Activated CD4-positive, alpha-beta T cell treated with anti-CD3 and anti-CD28 coated beads, Interleukin-2, amount 50 U/mL, for 1 hour (primary cell): ENCODE measurements at places on chromosomes 7 and 10.
A peak's percentile ranks its signal among the peaks of the same experiment; 100 is the strongest.

GRCh38 chr10:78143576-78143975 lies 109.9 kb downstream of the RPS24 start:
- DNase-seq: no peak

GRCh38 chr7:12890586-12890985 lies 203.2 kb downstream of the ARL4A start:
- DNase-seq: no peak

DNA sequence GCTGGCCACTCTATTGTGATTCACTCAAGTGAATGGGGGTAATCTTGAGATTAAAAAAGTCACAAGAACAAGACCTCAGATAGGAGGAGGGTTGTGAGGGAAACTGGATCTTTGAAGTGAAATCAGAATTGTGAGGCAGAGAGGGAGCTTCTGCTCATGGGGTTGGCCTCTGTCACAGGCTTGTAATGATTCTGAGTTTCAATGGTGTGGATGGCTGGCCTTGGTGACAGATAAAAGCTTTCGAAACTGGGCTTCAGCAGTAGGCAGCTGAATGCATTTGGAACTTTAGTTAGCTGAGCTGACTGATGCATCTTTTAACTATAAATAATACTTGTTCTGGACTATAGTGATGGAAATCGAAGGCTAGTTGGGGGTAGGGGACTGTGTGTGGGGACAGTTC lies 12.2 kb downstream of the TAS2R60 start:
- DNase-seq: no peak

GRCh38 chr7:98049034-98049433 lies 57.6 kb upstream of the LMTK2 start:
- no peak for DNase-seq

DNA sequence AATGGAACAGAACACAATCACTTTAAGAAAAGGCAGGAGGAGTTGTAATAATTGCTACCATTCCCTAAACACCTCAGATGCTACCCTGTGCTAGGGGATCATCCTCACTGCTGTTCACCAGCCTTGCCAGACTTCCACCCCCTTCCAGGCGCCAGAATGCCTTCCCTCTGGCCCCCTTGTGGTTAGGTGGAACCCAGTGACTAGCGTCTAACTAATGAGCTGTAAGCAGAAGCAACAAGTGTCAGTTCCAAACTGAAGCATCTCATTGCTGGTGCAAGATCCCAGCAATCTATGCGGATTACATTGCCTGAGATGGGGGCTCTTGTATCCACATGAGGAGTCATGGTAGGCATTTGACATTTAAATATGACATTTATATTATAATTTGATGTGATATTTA lies 86.6 kb downstream of the FRMD4A start:
- DNase-seq: no peak

GRCh38 chr10:3480281-3480989 lies 304.6 kb downstream of the KLF6 start:
- no peak for DNase-seq

- DNase-seq: no peak
Measured at GRCh38 chr7:110307776-110308175, 783.2 kb upstream of the LRRN3 start.

DNA sequence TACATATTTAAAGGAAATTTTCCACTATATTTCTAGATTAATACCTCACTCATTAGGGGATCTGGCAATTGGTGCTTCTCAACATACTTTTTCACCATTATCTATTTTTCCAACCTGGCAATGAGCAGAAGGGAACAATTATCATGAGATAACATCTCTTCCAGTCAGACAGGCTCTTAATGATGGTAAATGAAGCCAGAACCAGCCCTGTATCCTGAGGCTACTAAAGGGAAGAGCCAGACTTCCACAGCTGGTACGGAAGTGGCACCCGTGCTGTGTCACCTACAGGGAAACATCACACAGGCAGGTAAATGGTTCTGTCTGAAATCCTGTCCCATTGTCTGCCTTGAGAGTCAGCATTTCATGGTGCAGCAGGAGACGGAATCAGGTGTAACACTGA lies 75.9 kb downstream of the ELMO1 start:
- DNase-seq: no peak

DNA sequence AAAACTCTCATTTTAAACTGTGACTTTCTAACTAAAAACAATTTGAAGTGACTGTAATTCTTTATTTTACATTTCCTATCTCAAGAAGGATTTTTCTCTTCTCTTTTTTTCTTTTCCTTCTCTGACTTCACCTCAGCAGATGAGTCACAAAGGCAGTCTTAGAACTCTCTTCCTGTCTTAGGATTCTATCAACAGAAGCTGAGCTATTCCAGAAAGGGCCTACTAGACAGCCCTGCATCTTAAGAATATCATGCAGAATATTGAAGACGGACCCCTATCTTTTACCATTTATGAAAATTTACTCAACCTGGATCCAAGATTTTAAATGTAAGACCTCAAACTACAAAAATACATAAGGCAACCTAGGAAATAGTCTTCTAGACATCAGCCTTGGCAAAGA lies 365.7 kb upstream of the SEMA3C start:
- no peak for DNase-seq

DNA sequence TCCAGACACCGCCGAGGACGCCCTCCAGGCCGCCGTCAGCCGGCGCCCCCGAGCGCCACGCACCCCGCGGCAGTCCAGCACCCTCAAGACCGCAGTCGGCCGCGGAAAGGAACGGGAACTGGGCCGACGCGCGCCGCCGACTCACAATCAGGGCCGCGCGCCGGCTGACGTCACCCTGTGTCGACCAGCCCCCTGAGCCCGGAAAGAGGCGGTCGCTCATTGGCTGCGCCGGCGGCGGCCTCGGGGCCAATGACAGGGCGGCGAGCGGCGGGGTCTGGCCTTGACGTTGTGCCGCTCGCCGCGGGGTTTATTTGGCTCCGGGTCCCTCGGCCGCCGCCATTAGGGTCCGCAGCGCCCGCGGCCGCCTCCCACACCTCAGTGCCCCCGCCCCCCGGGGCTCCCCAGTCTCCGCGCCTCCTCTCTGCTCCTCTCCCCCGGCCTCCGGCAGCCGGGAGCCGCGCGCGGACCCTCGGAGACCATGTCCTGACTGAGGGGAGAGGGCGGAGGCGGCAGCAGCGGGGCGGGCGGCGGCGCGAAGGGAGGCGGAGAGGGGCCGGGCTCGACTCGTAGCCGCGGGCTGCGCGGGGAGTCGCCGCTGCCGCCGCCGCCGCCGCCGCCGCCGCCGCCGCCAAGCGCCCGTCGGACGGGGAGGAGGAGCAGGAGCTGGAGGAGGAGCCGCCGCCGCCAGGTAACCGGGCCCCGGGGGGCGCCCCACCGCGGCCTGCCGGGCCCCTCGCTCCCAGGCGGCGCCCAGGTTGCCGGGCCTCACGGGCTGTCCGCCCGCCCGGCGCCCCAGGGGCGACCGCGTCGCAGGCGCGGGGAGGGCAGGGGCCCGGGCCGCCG lies 25.1 kb upstream of the ZRANB1 start:
- peak; percentile 98 for DNase-seq

DNA sequence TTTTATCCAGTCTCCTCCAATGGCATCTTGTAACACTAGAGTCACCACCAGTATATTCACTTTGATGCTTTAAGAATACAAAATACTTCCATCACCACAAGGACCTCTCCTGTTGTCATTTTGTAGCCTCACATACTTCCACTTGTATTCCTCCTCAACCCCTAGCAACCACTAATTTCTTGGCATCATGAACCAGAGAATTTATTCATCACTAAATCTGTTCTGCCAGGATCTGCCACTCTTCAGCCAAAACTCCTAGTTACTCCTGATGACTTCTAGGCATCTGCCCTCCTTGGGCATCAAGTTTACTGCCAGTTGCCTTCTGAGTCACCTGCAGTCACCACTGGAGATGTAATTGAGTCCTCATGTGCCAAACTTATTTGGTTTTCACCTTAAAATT lies 906.8 kb downstream of the CNTNAP2 start:
- no peak for DNase-seq

DNA sequence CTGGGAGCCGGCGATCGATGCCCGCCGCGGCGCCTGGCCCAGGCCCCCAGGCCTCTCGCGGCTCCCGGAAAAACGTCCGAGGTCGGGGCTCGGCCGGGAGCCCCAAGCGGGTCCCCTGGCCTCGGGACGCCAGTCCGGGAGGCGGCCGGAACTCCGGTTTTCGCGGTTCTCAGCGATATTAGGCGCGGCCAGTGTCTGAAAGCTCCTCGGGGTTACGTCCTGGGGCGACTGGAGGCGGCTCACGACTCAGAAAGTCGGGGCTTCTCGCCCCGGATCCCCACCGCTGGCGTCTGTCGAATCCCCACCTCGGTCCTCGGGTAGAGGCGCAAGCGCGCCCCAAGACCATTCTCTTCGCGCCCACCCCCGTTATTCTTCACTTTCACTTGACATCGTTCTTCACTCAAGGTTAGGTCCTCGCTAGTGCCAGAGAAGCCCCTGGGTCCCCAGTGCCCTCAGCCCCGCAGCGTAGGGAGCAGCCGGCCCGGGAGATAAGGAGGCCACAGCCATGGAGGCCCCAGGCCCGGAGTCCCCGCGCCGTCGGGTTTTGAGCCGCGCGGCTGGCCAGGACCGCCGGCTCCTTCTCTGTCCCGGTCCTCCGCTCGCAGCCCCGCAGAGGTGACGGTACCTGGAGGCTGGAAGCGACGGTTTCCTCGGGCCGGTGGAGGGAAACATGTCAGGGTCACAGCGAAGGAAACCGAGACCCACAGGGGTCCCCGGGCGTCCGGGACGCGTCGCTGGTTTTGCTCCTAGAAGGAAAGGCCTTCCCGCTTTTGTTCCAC lies 35.2 kb upstream of the EBLN1 start:
- DNase-seq: peak; percentile 44

DNA sequence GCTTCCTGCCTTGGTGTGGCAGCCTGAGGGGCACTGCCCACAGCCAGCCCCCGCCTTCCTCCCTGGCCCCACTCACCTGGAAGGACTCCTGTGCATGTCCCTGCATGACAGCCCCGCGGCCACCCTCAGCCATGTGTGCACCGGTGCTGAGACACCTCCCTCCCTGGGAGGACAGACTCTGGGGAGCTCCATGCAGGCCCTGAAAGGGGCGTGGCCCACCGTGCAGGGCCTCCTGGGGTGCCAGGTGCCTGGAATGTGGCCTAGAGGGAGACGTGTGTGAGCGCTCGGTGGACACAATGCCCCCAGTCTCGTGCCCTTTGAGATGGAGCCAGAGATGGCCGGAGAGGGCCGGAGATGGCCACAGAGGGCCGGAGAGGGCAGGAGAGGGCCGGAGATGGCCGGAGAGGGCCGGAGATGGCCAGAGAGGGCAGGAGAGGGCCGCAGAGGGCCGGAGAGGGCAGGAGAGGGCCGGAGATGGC lies 59.1 kb upstream of the PPP2R2D start:
- no peak for DNase-seq

DNA sequence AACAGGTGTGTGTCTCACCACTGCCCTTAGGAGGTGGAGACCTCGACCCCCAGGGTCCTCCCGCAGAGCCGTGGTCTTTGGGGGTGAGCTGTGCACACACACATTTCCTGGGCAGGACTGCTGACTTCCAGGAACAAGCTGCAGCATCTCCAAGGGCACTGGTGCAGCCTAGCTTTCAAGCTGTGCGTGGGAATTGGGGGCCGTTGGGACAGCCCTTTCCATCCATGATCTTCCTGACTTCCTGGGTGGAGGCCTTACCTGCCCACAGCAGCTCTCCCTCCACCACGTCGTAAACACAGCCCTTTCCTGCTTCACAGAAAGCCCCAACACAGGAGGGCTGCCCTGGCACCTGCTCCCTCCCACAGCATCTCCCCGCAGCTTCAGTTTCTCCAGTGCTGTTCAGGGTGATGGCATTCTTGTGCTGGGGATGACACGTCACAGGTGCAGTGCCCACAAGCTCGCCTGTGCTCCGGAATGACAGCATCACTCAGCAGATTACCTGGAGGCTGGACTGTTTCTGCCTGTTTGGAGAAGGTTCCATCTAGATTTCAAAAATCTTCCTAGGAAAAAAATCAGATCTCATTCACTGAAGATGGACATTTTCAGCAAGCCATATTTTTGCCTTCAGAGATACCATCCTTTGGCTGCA lies 208.0 kb upstream of the PPP2R2D start:
- DNase-seq: no peak

DNA sequence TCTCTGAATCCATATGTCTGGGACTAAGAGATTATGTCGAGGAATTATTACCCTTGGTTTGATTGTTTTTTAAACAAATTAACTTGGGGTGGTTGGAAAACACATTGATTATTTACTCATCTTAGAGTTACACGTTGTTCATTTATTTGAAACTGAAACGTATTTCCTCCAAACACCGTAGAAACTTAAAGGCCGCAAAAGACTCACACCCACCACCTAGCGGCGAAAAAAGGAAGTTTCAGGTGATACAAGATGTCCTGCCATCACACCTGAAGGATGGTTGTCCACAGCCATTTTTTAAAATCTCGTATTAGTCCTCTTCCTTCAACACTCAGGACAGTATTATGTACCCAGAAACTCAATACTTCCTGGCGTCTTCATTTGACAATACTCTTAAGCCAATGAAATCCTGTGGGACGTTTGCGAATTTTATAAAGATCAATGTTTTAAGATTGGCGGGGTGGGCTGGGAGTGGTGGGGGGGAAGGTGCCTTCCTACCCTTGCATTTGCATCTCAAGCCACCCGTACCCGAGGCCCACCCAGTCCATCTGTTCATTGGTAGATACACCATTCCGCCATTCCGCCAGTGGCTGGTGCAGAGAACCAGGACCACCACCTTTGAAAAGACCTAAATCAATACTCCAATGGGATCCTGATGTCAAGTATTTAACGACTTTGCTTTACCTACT lies 1.4 kb upstream of the LCOR start:
- peak; percentile 75 for DNase-seq

DNA sequence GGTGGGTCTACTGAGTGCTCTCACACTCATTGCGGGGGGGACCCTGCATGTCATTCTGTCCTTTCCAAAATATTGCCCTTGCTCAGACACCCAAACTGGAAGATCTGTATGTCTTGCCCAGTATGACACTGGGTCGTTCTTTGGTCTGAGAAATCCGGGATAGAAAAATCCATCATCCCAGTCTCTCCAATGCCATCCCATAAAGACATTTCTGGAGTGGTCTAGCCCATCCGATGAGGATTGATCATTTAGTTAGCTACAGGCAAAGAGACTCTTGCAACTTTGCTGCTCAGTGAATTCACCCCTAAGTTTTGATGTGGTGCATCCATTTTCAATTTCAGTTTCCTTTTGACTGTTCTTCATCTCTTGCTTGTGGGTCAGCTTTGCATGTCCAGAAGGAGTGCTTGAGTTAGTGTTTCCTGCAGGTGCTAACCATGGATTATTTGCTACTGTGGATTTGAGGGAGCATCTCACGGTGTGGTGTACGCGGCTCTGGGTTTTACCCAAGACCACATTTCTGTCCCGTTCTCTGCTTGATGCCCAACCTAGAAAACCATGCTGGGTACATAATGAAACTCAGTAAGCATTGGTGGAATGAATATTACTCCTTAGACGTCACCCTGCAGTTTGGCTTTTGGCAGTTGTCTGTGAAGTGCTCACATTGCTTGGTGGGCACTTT lies 247.0 kb upstream of the MKI67 start:
- DNase-seq: no peak

GRCh38 chr10:114504769-114505579 lies 100.7 kb upstream of the AFAP1L2 start:
- no peak for DNase-seq

DNA sequence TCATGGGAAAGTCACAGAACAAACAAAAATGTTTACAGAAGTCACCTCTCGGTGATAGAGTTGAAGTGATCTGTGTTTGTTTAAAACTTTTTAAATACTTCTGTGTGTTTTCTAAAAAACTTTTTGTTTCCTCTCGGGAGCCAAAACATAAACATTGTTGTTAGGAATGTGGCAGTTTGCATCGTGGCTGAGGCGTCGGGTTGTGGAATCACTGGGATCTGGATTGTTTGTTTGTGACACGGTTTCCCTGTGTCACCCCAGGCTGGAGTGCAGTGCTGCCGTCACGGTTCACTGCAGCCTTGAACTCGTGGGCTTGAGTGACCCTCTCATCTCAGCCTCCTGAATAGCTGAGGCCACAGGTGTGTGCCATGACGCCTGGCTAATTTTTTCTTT lies 29.0 kb upstream of the SUN1 start:
- DNase-seq: no peak
